ENCODE measurements at places on chromosomes 7 and 10. TPM values are rescaled to one million over a fixed set of nuclear protein-coding genes. Genes with fewer than 3 reads are reported as not detected.

The GIMAP8 gene
- 36.0 TPM for total RNA-seq

The DNAJC9 gene
- total RNA-seq: 6.7 TPM

The CALML3 gene
- not detected for total RNA-seq

The MYH16 gene
- not detected for total RNA-seq

The VKORC1L1 gene
- 24.8 TPM for total RNA-seq

The PNLIPRP1 gene
- total RNA-seq: 1.5 TPM

The UPK3B gene
- total RNA-seq: 0.32 TPM

The SLIT1 gene
- 0.06 TPM for total RNA-seq

The VWA2 gene
- total RNA-seq: not detected

- no peak for DNase-seq
Measured at GRCh38 chr10:45526309-45526905, 146.2 kb downstream of the ZFAND4 start.

DNA sequence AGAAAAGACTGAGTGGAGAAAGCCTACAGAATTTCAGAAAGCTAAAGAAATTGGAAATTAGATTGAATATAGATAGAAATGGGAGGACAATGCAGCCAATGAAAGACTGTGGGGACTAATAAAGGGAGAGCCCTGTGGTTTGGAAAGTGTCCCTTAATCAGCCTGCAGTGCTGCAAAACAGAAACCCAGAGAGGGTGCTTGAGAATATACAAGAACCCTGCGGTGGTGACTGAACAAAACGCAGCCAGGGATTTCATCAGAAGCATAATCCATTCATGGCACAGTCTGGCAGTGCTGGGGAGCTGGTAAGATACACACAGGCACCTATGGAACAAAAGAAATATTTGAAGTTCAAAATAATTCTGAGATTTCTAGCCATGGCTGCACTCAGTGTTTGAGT, 19.1 kb downstream of the CEP41 start:
- no peak for DNase-seq

DNA sequence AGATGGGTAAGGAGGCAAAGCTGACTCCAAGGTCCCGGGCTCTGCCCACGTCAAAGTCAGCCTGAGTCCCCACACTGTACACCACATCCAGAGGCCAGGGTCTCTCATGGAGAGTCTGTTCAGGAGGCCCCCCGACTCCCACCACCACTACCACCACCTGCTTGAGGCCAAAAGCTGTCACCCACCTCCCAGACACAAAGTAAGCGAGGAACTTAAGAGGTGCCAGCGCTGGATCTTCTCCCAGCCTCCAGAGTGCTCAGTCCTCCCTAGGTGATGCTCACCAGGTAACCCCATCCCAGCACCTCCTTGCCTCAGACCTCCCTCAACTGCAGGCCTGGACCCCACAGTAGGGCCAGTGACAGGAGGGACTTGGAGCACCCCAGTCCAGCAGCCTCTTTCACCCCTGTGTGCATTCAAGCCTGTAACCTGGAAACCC, 520 bp downstream of the NPC1L1 start:
- no peak for DNase-seq

DNA sequence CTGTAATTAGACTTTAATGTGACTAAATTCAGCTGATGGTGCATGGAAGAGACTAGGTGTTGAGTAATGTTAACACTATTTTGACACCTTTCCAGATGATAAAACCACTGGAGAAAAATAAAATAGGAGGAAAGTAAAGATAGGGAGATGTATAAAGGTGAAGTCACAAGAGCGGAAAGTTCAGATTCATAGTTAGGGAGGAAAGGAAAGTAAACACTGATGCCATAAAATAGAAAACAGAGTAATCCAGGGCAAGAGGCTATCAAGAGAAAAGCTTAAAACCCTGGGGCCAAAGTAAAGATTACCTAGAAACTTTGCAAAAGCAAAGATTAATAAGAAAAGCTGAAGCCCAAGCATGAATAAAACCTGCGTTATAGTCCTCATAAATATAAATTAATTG, 62.8 kb downstream of the RAB11FIP2 start:
- no peak for DNase-seq

DNA sequence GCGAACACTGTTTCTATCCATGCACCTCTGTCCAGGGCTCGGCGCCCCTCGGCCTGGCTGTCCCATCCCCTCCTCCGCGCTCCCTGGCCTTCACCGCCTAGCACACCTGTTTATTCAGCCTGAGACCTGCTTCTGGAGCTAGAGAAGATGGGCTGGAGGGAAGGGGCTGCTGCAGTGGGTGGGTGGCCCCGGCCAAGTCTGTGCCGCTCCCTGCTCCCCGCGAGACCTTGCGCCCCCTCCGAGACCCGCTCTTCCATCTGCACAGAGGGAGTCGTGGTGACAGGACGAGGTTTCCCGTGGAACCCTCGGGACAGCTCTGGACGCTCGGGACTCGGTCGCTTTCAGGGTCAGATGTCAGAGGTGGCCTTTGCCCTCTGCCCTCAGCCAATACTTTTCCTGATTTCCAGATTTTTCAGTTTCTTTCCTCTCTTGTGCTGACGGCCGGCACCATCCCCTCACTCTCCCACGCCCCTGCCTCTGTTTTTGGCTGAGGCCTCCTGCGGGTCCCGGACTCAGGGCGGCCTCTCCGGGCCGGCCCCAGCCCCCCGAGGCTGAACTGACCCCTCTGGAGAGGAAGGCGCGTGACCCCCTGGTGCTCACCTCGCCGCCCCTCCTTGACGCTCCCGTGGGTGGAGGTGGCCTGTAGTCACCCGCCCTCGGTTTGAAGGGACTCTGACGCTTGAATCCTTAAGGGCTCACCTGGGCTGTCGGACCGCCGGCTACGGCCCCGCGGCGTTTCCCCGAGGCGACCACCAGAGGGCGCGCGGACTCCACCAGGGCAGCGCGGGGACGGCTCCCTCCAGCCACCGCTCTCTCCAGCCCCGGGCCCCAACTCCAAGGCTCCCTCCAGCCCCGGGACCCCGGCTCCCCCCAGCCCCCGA, 15.6 kb downstream of the SHH start:
- peak; percentile 45 for DNase-seq

GRCh38 chr10:50431791-50432190, 180.5 kb upstream of the ASAH2 start:
- DNase-seq: no peak

DNA sequence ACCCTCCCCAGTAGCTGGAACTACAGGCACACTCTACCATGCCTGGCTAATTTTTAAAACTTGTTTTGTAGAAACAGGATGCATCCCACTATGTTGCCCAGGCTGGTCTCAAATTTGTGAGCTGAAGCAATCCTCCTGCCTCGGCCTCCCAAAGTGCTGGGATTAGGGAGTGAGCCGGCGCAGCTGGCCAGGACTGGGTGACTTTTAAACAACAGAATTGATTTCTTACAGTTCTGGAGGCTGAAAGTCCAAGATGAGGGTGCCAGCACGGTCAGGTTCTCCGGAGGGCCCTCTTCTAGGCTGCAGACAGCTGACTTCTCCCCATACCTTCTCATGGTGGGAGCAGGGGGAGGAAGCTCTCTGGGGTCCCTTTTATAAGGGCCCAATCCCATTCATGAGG, 75.2 kb upstream of the CHST15 start:
- DNase-seq: no peak

- DNase-seq: no peak
Measured at GRCh38 chr7:95531605-95532219, 46.0 kb downstream of the ASB4 start.
